HCT116 (cell line): ENCODE measurements at places on chromosomes 7 and 10.

DNA sequence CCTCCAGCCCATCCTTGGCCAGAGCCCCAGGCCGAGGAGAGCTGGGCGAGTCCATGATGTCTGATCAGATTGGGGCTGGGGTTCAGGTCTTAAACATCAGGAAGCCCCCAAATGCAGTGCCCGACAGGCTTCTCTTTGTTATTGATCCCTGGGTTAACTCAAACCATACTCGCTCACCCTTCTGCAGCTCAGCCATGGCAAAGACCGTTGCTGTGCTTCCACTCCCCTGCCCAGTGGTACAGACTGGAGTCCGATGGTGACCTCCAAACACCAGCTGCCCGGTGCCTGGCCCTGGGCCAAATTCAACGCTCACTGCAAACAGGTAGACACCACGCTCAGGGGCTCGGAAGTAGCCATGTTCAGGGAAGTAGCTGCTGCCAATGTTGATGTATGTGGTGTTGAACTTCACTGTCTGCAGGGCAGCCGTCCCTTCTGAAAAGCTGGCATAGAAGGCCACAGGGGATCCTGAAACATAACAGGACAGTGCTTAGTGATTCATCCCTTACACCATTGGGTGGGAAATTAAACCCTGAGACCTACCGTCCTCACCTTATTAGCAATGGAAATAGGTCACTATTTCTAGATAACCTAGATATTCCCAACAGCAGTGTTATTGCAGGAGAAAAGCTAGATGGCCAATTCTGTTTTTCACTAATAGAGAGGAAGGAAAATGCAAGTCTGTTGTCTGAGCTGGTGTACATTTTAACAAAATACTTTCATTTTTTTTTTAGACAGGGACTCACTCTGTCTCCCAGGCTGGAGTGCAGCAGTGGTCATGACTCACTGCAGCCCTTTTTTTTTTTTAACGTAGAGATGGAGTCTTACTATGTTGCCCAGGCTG is 20.5 kb downstream of the MMRN2 start:
- no peak for DNase-seq

DNA sequence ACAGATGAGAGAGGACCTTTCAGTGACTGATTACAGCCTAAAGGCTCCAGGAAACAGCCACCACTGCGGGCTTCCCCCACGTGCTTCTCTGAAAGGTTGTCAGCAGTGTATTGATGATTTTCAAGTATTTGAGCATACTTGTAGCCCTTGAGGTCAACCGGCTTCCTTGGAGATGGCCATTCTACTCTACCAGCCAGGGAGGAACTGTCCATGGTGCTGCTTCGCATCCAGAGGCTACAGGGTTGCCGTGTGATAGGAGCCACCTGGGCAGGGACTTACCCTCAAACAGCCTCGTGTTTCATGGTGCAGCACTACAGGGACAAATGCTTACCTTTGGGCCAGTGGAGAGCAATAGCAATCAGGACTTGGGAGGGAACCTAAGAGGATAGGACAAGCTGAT is 179.5 kb downstream of the DPP6 start:
- DNase-seq, result no peak

DNA sequence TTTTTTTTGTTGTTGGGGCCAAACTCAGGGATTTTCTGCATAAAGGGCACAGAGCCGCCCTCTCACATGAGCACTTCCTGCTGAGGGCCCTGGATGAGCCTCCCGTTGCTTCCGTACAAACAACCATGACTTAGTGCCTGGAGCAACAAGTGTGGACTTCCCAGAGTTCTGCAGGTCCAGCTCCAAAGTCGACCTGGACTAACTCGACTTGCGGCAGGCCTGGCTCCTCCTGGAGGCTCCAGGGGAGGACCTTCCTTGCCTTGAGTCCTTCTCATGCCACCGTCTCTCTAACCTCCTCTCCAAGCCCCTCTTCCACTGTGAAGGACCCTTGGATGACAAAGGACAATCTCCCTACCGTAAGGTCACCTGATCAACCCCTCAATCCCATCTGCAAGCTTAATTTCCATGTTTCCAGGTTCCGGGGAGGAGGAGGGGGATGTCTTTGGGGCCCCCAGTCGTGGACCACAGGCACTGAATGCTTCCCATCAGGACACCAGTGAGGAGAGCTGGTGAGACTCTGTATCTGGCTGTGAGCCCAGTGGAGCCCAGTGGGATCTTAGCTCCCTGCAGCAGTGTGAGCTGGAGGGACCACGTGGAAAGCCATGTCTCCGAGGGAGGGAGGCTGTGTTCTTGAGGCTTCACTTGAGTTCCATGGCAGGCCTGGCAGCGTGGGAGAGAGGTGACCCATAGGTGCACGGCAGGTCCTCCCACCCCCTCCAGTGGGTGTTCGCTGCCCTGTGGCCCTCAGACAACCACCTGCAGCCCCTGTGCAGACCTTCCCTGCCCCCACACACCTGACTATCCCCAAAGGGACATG is 199.5 kb upstream of the PPP2R2D start:
- no peak for DNase-seq

DNA sequence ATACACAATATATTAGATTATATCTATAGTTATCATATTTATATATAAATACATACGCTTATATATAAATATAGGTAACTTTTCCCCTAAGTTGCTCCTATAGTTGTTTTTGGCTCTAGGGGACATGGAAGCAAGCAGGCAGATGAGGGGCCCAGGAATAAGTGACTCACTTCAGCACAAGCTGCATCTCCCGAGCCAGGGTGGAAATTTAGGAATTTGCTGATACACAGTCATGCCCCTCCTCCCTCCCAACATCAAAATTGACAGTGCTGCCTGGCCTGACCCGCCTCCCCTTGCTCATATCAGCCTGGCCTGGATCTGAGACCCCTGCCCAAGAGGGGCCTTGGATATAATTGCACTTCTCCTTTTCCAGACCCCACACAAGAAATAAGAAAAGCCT is 33.8 kb downstream of the MKI67 start:
- no peak for DNase-seq

DNA sequence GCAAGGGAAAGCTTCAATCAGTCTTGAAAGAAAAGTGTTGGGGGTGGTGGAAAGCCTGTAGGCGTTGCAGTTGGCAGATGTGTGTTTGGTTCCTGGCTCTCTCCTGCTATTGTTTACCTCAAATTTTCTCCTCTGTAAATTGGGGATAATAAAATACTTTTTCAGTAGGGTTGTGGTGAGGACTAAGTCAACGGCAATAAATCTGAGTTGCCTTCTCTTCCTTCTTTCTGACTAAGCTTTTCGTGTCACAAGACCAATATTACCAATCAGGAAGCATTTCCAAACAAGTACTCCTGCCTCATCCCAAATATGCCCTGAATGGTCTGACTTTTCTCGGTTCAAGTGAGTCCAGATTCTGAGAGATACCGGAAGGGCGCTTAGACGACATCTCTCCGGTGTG is 54.0 kb downstream of the CREB5 start:
- DNase-seq, result no peak

DNA sequence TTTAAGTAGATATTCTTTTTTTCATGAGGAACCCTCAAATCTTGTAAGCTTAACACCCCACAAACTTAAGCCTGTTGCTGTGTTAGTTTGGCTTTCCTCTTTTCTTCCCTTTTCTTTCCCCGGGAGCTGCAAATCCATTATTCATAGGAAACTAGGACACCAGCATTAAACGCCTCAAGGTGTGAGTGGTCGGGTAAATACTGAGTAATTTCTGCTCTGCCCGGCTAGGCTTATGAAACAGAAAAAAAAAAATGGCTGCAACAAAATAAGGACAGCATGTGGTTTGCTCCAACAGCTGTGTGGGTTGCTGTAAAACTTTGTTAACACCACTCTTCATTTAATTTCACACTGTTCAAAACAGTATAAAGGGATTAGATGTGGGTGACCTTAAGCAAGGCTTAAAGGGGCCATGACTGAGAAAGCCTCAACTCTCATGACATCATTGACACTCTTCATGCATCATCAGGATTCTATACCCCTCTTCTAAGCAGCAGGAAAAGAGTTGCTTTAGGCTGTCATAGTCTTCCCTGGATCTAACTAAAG is 104.1 kb downstream of the AOAH start:
- DNase-seq, result no peak

- no peak for DNase-seq
These were observed 87.1 kb downstream of the FZD1 start for GRCh38 chr7:91351374-91351773.

DNA sequence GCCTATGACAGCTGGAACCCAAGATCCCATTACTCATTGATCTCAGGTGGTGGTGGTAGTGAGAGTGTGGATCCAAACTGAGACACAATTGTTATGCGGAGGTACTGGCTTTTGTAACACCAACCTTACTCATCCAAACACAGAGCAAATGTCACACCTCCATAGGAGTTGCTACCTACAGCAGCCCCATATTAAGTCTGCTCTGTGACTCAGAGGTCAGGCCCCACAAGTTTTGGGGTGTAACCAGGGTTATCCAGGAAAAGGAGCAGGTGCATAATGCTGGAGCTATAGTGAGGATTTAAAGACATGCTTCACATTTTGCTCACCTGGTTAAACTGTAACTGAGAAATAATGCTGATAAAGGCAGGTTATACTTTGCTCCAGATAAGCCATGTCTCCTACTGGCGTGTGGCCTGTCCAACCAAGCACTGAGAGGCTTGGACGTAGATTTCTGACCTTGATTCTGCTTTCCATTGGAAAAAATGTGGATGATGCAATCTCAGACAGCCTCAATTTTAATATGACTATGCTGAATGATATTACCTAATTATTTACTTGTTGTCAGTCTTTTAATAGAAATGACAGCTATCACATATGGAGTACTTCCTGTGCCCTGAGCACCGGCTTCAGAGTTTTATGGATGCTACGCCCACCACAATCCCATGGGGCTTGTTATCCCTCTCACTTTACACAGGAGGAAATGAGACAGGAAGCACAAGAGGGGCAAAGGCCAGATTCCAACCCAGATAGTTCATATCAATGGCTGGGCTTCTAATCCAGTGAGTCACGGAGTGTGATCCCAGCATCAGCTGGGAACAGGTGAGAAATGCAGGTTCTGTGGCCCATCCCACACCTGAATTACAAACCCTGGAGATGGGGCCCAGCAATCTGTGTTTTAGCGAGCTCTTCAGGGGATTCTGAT is 181.3 kb downstream of the CHN2 start:
- DNase-seq, result peak; percentile 47

DNA sequence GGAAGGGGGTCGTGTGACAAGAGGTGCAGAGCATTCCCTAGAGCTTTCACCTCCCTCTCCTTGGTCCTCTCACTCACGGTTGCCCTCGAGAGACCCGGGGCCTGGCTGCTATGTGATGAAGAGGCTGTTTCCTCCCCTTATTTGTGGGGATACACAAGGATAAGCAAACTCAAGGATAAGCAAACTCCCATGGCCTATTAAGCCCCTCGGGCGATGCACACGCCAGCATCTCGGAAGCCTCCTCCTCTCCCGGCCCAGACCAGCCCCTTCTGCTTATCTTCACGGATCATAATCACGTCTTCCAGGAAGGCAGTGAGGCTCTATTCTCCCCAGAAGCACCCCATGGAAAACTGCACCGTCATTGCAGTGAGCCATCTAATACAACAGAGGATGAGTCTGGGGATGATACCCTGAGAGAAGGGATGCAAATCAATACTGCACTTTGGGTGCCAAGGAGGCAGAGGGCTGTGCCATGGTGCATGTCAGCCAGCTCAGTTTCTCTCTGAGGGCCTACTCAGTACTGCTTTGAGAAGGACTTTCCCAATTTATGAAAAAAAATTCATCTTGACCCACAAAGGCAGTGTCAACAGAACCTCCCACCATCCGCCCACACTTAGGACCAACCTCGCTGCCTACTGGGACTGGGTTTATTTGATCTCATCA is 22.2 kb downstream of the TMEM273 start:
- DNase-seq, result no peak
